NCI-H187 treated with DMSO at 0.1 percent for 48 hours (cell line): ENCODE measurements at places on chromosomes 2 and 18.

GRCh38 chr2:98350411-98350810, 4.2 kb downstream of the CNGA3 start:
- no peak for DNase-seq

DNA sequence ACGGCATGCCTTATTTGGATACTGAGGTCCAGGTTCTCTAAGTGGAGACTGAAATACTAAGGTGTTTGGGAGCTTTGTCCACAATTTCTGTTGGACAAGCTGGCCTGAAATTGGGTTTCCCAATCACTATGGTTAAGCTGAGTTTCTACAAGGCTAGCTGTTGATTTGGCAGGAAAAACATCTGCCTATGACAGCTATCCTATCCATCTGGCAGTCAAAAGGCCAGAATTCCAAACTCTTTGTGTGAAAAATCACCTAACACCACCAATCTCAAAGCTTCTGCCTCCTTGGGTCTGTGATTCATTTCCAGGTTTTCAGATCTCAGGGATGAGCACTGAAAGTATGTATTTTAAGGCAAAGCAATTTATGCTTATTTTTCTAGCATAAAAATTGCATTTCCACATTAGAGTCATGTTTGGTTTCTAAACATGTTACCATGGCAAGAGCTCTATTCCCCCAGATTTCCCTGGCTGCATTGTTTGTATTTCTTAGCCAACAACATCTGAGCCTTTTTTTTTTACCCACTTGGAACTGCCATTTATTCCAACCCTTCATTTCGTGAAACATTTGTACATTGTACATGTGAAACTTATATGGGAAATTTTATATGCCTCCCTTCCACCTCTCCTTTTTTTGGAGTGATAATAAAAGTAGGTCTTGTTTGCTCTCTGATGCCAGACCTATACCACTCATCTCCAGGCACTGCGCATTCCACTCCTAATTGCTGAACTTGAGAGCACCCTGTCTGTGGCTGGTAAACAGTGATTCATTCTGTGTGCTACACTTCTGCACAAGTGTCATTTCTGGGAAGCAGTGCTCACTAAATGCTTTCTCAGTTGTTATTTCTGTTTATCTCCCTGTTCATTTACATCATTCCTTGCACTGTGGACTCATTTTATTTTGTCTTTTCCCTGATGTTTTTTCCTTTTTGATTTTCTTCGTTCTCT, 15.9 kb upstream of the CCDC85A start:
- DNase-seq: peak; percentile 78

GRCh38 chr2:85760872-85761271, 7.1 kb downstream of the ATOH8 start:
- no peak for DNase-seq

DNA sequence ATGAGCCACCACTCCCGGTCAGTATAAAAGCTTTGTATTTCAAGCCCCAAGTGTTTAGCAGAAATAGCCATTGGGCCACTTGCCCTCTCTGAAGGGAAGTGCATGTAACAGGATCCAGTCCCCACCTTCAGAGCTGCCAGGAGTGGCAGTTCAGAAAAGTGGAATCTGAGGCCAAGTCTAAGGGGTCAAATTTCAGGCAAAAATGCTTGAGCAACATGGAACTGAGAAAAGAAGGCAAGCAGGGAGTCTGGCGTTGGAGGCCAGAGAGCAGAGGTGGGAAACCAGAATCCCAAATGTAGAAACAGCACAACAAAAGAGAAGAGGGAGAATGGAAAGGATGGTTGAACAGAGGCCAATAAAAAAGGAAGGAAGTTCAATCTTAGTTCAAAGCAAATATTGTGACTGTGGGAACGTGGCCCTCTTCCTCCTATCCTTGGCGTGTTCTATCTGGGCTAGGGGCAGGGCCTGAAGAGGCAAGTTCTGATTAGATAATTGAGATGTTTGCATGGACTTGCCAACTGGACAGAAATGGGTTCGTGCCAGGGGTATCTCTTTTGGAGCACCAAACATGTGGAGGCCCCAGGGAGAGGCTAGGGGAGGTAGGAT, 102.2 kb downstream of the AP1S3 start:
- DNase-seq: no peak

GRCh38 chr2:171583566-171583965, 61.3 kb downstream of the CYBRD1 start:
- no peak for DNase-seq

DNA sequence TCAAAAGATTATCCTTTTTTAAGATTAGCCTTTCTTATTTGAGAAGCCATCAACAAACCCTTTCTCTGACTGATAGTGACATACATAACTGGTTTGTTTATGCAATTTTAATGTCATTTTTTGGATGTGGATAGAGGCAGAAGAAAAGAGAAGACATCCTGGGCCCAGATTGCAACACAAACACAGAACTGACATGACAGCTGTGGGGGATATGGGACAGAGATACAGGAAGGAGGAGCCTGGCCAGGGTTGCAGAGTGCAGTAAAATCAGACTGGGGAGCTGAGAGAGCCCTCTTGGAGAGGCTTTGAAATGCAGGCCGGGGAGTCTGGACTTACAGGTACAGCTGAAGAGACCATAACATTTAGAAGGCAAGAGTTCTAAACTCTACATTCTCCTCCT, 65.1 kb downstream of the SIGLEC15 start:
- no peak for DNase-seq

- no peak for DNase-seq
Observed at GRCh38 chr2:27661371-27661770, 2.0 kb downstream of the SUPT7L start.
